Aortic smooth muscle cell (primary cell): ENCODE measurements at places on chromosomes 7 and 10. TPM values are rescaled to one million over a fixed set of nuclear protein-coding genes. Genes with fewer than 3 reads are reported as not detected.

LRRTM3 gene
- not detected in 2 replicates for total RNA-seq

WAPL gene
- total RNA-seq: 47.2 and 54.4 TPM in 2 replicates

AVPI1 gene
- total RNA-seq: 12.9 and 19.2 TPM in 2 replicates

CHCHD3 gene
- total RNA-seq: 88.8 and 95.3 TPM in 2 replicates

PNLIPRP2 gene
- not detected in 2 replicates for total RNA-seq

CLDN12 gene
- total RNA-seq: 35.5 and 40.7 TPM in 2 replicates

NEUROD6 gene
- total RNA-seq: not detected in 2 replicates

NUPR2 gene
- not detected in 2 replicates for total RNA-seq

POLR2J2 gene
- 4.7 and 5.9 TPM in 2 replicates for total RNA-seq

SPDYE9 gene
- total RNA-seq: not detected in 2 replicates

PNLIPRP3 gene
- total RNA-seq: not detected in 2 replicates

CELF2 gene
- 13.3 and 16.6 TPM in 2 replicates for total RNA-seq

NUTM2E gene
- total RNA-seq: under 0.01 and 0.19 TPM in 2 replicates

MMD2 gene
- total RNA-seq: not detected in 2 replicates

MNX1 gene
- not detected in 2 replicates for total RNA-seq

KEL gene
- not detected in 2 replicates for total RNA-seq

SLC39A12 gene
- not detected in 2 replicates for total RNA-seq

WDR37 gene
- total RNA-seq: 14.4 and 15.7 TPM in 2 replicates

TRPV5 gene
- total RNA-seq: not detected in 2 replicates

ANKRD16 gene
- total RNA-seq: 6.8 and 9.1 TPM in 2 replicates

APBB1IP gene
- not detected in 2 replicates for total RNA-seq

STMP1 gene
- total RNA-seq: 15.7 and 21.9 TPM in 2 replicates

CADPS2 gene
- total RNA-seq: 21.7 TPM in 2 replicates

DLG5 gene
- total RNA-seq: 24.4 and 34.3 TPM in 2 replicates

CLCN1 gene
- not detected in 2 replicates for total RNA-seq
